ENCODE measurements at places on chromosomes 3 and 15.
A peak's percentile ranks its signal among the peaks of the same experiment; 100 is the strongest.

DNA sequence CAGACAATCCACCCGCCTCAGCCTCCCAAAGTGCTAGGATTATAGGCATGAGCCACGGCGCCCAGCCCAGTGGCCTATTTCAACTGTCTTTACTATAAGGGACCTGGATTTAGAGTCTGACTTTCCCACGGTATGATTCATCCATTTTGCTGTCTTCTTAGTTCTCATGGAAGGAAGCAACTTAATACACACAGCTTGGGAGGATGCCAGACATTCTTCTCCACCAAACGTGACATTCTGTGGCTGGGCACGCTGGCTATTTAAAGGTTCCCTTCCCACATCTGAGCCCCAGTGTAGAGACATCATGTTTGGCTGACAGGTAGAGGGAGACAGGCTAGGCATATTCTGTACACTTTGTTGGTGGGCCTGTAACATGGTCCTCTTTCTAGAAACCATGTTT lies 26.2 kb downstream of the FAM43A start:
- peak; percentile 60 for DNase-seq

DNA sequence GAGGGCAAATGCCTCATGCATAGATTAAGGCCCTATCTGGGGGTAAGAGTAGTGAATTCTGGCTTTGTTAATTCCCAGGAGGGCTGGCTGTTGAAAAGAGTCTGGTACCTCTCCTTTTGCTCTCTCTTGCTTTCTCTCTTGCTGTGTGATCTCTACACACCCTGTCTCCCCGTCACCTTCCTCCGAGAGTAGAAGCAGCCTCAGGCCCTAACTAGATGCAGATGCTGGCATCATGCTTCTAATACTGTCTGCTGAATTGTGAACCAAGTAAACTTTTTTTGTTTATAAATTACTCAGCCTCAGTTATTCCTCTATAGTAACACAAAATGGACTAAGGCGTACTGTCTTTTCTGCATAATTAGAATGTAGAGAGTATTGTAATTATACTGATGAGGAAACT lies 908.1 kb downstream of the DIPK2A start:
- no peak for DNase-seq

DNA sequence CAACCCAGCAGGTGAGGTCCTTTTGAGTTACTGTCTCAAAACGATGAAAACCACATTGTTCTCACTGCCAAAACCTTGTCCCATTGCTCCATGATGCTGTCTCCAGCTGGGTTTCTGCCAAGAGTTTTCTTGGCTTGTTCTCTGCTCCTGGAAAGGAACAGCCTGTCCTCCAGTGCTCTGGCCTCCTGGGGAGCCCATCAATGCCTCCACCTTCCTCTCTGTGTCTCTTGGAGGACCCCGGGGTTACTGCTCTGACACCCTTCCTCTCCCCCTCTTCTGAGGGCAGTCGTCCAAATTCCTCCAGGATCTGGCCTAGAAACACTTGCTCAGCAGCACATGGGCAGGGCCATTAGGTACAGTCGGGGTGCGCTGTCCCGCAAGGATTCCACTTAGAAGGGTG lies 63.9 kb upstream of the RGMA start:
- DNase-seq: no peak

DNA sequence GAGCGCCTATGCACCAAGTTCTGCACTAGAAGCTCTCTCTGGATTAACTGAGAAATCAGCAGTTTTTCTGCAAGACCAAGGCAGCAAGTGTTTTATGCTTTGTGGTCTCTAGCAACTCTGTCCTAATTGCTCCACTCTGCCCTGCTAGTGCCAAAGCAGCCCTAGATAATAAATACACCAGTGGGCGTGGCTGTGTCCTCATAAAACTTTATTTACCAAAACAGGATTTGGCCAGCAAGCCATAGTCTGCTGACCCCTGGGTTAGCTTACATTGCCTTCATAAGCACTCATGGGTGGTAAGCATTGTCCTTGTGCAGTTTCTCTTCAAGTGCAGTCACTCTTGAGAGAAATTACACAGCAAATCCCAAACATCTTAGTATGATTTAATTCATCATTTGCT lies 30.7 kb upstream of the SLC24A5 start:
- no peak for DNase-seq

DNA sequence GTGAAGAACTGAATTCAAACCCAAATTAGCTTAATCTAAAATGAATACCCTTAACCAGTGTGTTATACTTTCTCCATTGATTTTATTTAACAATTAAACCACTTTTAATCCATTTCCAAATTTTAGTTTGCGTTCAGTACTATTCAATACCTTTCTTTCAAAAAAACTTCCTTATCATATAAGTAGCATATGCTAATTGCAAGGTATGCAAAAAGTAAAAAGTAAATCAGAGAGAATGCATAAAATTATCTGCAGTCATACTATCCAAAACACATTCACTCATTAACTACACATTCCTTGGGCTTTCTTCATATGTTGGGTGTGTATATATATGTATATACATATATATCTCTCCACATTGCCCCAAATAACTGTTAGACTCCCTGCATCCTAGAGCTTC lies 208.8 kb downstream of the CADM2 start:
- DNase-seq: no peak

GRCh38 chr15:28130651-28131050 lies 31.5 kb upstream of the OCA2 start:
- no peak for DNase-seq

GRCh38 chr3:37955918-37956707 lies 34.5 kb upstream of the VILL start:
- DNase-seq: no peak

DNA sequence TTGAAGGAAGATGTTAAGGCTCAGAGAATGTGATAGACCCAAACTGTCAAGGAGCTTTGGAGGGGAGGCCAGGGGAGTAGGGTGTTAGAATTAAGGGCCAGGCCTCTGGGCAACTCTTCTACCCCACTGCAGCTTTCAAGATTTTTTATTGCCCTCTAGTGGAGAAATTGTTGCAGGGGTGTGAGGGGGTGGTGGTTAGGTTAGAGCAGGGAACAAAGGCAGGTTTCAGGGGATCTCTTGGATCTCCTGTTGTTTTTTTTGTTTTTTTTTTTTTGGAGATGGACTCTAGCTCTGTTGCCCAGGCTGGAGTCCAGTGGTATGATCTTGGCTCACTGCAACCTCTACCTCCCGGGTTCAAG lies 1.4 kb upstream of the SEC13 start:
- peak; percentile 53 for DNase-seq

DNA sequence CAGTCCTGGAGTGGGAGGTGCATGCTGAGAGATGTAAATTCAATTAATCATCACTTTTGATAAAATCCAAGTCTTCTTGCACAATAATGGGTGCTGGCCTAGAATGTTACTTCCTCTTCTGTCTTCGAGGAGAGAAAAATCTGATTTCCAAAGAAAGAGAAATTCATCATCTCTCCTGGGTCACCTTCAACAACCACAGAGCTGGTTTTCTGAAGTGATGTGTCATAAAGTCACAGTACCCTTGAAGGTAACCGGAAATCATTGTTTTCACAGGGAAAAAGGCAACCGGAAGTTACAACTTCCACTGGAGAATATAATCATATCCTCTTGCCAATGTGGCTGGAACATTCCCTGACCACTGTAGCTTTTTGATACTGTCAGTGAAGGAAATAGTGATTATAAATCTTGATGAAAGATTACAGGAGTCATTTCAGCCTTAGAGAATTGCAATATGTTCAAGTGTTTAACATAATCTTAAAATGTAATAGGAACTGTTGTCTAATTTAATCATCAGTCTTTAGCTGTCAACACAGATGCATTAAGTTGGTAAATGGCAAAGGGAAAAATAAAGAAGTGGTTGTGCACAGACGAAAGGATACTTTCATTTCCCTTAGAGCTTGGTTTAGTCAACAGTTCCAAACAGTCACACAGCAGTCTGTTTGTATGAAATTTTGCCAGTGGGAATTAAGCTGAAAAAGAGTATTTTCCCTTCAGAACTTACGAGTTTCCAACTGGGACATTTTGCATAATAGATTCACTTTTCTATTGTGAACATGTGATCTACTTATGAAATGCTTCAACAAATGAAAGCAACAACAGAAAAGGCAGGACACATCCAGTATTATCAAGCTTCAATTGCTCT lies 106.5 kb upstream of the SLC4A7 start:
- no peak for DNase-seq

GRCh38 chr15:31513178-31513577 lies 186.5 kb downstream of the KLF13 start:
- no peak for DNase-seq

DNA sequence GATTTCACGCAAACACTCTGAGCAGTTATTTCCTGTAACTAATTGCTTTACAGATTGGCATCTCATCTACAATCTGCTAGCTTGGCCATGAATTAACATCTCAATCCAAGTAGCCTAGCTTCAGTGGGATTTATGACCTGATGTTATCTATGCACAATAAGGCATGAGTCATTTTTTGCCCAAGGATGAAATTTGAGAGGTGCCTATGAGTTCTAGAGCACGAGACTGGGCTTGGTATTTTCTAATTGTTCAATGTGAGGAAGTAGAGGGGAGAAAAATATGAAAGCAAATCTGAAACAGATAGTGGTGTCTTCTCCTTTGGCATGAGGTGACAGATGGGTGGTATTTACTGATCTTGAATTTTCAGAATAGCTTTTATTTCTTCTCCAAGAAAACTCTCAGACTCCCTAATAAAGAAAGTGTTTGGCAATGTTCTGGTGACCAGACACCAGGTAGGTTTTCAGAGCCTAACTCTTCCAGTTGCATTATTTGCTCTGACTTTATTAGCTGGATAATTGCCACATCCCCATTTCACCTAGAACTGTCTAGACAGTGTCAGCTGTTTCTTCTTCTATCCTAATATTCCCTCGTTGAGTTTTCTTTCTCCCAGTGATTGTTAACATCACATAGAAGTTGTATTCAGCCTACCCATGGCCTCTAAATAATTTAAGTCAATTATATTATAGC lies 301.0 kb upstream of the UMPS start:
- DNase-seq: peak; percentile 4

GRCh38 chr3:27581852-27582251 lies 97.7 kb upstream of the SLC4A7 start:
- no peak for DNase-seq

- peak; percentile 42 for DNase-seq
Measured at GRCh38 chr3:151434151-151434890, 26.5 kb downstream of the IGSF10 start.

DNA sequence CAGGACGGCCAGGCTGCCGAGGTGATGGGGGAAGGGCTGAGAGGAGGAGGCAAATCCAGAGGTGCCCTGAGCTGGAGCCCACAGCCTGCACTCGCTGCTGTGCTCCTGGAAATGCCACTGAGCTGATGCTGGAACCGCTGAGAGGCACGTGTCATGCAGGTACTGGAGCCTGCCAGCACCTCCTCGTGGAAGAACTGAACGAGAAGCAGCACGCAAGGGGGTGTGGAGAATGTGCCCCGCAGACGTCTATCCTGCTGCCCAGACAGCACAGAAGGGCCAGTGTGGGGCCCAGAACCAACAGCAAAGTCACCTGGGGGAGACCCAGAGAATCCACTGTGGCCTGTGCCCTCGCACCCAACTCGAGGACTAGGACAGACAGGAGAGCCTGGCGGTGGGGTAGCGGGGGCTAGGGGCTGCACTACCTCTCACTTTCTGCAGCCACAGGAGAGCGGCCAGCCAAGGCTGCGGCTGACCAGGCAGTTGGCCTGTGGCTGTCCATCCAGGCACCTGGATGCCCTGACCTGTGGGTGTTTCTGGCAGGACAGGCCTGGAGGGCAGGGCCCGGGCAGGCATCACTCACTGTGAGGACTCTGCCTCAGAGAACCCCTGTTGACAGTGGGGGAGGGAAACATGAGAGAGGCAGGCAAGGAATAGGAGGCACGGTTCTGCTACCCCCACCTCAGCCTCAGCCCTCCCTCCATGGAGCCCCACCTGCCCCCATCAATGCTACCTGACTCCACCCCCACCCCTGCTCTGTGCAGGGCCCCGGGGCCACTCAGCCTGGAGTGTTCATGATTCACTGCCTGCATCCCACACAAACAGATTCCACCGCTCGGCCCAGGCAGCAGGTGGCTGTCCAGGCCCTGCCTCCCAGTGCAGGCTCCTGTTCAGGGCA lies 213.1 kb downstream of the TBC1D2B start:
- no peak for DNase-seq

GRCh38 chr3:9930804-9931418 lies 2.7 kb upstream of the CRELD1 start:
- DNase-seq: no peak

DNA sequence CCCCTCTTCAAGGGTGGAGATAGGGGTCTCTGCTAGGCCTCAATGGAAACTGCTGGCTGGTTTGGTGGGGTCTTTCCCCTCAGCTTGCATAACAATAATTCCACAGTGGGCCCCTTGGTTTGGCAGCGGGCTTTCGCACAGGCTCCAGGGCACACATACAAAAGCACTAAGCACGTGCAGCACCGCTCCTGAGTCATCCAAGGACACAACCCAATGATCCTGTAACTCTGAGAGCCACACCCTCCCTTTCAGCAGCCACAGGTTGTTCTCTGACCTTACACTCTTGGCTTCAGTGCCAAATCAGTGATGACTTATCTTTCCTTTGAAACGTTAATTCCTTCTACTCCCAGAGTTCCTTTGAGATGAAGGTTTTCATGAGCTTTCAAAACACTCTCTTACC lies 41.7 kb downstream of the DAPK2 start:
- peak; percentile 45 for DNase-seq

DNA sequence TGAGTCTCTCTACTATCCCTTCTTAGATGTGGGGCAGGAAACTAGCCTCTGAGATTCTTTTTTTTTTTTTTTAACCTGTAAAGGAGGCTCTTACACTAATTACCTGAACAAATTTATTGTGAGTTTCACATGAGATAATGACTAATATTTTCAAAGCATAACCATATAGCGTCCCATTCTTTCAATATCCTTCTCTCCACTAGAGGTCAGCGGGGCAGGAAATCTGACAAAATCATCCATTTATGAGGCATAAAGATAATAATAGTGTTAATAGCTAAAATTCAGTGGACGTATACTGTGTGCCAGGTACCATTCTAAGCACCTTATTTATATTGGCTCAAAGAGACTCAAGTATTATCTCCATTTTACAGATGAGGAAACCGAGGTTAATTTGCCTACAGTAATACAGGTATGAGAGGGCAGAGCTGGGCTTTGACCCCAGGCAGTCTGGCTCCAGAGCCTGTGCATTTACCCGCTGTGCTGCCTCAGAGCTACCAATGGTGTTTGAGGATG lies 16.3 kb upstream of the SMAD6 start:
- DNase-seq: no peak

DNA sequence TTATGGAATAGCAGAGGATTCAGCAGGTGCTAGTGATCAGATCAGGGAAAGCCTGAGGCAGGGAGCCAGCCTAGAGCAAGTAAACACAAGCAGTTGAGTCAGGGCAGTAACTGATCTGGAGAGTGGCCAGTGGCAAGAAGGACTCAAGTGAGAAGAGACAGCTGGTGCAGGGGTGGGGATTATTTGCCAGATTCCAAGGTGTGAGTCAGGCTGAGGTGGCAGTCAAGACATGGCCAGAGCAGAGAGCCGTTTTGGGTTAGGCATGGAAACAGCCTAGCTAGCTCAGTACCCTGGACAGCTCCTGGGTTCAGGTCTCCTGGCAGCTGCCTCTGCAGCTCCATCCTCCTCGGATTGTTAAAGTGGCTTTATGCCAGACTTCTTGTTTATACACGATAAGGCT lies 281.9 kb upstream of the ONECUT1 start:
- peak; percentile 40 for DNase-seq

GRCh38 chr15:70880781-70881180 lies 11.5 kb downstream of the THAP10 start:
- no peak for DNase-seq
